ENCODE measurements at places on chromosomes 4 and X.

- DNase-seq, result no peak
These were observed 249.2 kb upstream of the RPS6KA3 start for GRCh38 chrX:20515841-20516461.

GRCh38 chr4:170110285-170110672 is 20.5 kb upstream of the AADAT start:
- no peak for DNase-seq

DNA sequence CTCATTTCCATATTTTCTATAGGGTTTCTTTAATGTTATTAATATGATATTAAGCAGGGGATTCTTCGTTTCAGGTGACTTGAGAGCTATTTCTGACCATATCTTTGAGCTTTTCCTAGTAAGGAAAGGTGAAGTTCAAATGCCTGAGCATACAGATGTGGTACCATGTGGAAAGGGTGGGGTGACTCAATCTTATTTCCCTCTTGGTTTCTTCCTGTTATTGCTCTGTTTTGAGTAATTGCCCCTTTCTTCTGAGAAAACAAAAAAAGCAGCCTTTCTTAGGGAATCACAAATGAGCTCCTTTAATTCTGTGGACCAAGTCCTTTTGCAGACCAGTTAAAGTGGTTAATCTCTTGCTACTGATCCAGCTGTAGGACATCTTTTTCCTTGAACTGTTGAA is 41.0 kb upstream of the AGA start:
- no peak for DNase-seq

- DNase-seq, result no peak
These were observed 71.5 kb downstream of the PLS3 start for GRCh38 chrX:115632455-115632854.

DNA sequence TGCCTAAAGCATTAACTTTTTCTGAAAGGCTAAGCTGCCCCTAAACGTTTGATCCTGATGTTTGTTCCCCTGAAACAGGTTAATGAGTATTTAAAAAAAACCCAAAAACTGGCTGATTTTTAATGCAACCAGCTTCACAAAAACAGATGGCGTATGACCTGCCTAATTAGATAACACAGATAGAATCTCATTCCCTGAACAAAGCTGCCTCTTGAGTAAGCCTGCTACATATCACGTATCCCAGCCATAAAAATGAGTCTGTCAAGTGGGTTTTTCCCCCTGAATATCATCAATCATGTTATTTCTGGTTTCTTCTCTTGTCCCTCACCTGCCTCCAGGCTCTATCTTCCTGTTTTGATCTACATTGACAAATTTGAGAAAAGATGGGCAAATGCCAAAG is 154.2 kb upstream of the FAM9B start:
- no peak for DNase-seq

GRCh38 chr4:140653718-140654494 is 85.1 kb upstream of the UCP1 start:
- no peak for DNase-seq

DNA sequence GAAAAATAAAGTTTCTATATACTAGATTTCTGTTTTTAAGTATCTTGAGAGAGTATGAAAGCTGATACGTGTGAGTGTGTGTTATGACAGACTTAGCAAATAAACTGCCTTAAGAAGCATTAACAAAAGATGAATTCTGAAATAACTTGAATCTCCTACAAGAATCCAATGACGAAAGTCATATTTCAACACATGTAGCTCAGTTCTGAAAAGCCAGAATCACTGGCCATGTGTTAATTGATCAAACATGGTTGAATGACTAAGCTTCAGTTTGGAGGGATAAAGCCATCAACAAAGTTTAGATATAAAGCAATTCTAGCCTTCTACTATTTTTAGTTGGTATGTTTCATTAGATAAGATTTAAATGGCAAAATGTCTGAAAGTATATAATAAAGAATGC is 88.5 kb upstream of the ETNPPL start:
- no peak for DNase-seq

DNA sequence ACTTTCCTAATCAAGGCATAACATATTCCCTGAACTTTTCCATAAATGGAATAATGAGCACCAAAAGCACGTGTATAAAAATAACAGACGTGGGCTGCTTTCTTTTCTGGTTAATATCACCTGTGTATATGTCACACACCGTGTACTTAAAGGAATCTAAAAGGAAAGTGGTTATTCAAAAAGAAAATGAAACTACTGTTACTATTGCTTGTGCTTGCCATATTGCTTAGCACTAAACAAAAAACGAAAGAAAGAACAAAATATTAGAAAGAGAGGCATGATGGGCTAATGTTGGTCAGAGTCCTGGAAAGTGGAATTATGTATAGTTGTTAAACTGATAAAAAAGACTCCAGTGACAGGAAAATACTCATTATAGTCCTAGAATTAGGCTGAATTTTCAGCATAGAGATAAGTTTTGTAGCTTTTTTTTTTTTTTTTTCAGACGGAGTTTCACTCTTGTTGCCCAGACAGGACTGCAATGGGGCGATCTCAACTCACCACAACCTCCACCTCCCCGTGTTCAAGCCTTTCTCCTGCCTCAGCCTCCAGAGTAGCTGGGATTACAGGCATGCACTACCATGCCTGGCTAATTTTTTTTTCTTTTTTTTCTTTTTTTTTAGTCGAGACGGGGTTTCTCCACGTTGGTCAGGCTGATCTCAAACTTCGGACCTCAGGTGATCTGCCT is 123.2 kb downstream of the PABPC4L start:
- no peak for DNase-seq

DNA sequence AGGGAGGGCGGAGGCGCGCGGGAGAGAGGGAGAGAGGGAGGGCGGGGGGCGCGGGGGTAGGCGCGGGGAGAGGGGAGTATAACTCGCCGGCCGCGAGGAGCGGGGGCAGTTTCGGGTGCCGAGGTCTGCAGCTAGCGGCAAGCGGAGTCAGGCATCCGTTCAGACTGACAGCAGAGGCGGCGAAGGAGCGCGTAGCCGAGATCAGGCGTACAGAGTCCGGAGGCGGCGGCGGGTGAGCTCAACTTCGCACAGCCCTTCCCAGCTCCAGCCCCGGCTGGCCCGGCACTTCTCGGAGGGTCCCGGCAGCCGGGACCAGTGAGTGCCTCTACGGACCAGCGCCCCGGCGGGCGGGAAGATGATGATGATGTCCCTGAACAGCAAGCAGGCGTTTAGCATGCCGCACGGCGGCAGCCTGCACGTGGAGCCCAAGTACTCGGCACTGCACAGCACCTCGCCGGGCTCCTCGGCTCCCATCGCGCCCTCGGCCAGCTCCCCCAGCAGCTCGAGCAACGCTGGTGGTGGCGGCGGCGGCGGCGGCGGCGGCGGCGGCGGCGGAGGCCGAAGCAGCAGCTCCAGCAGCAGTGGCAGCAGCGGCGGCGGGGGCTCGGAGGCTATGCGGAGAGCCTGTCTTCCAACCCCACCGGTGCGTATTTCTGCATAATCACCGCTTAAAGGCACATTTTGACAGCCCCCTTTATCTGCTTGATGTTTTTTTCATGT is at the start of gene POU4F2:
Gene POU4F2 (plus strand): TSS at position 108 of the 720 bp plus-strand sequence. CDS start 248 bp downstream, at position 356.
- no peak for DNase-seq

GRCh38 chrX:81925812-81926211 is 723.9 kb downstream of the SH3BGRL start:
- no peak for DNase-seq

GRCh38 chr4:135354876-135355275 is 1153.3 kb upstream of the PABPC4L start:
- no peak for DNase-seq

DNA sequence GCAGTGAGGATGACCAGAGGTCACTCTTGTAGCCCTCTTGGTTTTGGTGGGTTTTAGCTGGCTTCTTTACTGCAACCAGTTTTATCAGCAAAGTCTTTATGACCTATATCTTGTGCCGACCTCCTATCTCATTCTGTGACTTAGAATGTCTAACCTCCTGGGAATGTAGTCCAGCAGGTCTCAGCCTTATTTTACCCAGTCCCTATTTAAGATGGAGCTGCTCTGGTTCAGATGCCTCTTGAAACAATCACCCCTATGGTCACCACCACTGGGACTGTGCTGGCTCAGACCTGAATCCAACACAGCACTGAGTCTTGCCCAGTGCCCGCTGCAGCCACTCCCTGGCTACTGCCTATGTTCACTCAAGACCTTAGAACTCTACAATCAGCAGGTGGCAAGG is 49.4 kb downstream of the MCUB start:
- DNase-seq, result no peak

DNA sequence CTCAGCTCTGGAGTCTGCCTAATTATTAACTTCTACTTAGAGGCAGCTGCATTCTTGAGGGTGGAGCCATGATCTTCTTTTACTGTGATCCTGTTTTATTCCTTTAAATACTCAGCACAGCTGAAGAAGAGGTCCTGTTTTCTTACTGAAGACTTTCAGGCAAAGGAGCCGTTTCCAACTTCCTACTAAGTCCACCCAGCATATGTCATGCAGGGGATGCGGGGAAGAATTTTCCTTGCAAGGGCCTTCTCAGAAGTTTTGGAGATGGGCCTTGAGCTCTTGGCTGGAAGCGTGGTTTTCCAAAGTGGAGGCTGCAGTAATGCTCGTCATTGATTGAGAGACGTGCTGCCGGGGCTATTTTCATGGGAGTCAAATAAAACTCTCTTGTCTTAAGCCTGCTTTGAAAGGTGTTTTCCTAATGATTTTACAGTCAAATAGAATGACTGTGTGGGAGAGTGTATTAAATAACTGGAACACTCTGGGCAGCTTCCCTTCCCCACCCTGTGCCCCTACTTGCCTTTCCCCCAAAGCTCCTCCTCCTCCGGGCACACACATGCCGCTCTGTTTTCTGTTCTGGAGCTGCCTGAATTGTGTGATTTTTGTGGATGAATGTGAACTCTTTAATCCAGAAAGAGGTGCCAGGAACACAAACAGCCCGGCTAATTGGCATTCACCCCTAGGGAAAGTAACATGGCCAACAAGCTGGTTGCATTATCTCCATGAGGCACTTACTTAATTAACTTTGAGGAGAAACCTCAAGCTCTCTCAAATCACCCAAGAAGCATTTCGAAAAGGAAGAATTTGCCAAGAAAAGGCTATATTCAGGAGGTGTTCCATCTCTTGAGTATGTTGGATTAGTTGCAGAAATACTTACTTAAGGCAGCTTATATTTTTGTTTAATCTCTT is 28.1 kb downstream of the FGF2 start:
- DNase-seq, result no peak

- DNase-seq, result no peak
These were observed 288.2 kb downstream of the IL1RAPL2 start for GRCh38 chrX:104854188-104854587.

GRCh38 chrX:131405497-131405896 is 116.4 kb upstream of the IGSF1 start:
- DNase-seq, result no peak

- DNase-seq, result no peak
These were observed 10.4 kb downstream of the FRG2 start for GRCh38 chr4:190016369-190017289.

DNA sequence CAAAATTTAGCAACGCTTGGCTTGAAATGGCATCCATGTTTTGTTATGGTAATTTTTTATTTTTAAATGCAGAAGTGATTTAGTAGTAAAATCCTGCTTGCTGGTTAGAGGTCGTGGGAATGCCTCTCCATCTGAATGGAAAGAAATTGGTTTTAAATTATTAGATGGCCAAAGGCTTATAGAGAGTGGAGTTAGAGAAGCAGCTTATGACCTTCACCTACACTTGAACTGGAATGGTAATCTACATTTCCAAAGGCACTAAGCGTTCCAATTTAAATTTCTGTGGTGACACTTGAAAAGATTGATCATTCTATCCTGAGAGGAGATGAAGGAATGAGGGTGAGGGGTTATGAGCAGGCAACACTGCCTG is 280.7 kb downstream of the RAPGEF2 start:
- no peak for DNase-seq

- no peak for DNase-seq
These were observed 44.5 kb downstream of the MAGEB16 start for GRCh38 chrX:35842674-35843073.

DNA sequence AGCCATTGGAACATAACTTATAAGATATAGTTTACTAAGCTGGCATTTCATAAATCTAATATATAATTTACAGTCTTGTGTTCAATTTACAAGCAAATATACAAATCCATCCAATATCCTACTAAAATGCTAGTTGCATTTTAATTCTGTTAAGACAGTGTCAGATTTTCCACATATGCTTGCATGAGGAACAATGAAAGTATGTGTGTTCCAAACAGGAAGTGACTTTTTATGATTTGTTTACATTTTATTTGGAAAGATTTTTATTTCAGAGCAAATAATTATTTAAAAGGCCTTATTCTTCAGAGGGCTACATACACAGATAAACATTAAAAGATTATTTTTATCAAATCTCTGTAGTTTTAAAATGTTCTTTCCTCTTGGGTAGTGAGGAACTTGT is 130.1 kb downstream of the KLHL34 start:
- no peak for DNase-seq

DNA sequence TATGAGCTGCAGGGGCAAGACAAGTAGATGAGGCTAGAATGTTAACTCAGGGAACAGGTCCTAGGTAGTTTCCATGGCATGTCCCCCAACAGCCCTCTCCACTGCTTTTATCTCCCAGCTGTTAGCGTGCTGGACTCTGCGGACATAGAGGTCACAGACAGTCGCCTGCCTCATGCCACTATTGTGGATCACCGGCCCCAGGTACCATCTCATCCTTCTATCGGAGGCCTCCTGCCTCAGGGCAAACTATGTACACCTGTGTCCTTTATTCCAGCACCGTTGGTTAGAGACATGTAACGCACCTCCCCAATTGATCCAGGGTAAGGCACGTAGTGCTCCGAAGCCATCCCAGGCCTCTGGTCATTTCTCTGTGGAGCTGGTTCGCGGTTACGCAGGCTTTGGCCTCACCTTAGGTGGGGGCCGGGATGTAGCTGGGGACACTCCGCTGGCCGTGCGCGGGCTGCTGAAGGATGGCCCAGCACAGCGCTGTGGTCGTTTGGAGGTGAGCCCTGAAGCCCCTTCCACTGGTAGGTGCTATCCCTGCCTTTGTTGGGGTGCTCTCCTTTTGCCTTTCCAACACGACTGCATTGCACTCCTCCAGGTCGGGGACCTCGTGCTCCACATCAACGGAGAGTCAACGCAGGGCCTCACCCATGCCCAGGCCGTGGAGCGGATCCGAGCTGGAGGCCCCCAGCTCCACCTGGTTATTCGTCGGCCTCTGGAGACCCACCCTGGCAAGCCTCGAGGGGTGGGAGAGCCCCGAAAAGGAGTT is 2.2 kb downstream of the MAGIX start:
- DNase-seq, result no peak

GRCh38 chr4:89316931-89317366 is 9.3 kb upstream of the GPRIN3 start:
- DNase-seq, result no peak

GRCh38 chr4:7159923-7160322 is 32.4 kb upstream of the SORCS2 start:
- no peak for DNase-seq

Measured in stimulated activated CD4-positive, alpha-beta T cell treated with anti-CD3 and anti-CD28 coated beads, Interleukin-1b, Interleukin-23, amount 100 ng/mL, for 1 hour (primary cell).